ENCODE measurements at places on chromosomes 4 and X.

DNA sequence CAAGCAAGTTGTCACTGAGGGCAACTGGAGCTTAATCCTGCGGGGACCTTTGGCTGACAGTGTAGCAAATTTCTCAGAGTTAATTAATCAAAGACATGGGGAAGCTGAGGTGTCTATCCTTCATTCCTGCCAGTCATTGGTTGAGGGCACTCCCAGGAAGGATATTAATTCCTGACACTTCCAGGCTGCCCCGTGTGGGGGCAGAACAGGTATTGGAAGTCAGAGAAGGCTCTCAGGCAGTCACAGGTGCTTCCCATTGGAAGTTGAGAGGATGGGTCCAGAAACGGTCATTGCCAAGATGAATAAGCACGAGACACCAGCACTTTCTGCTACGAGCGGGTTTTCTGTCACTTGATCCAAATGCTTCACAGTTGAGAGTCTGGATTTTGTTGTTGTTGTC lies 29.1 kb upstream of the CD38 start:
- DNase-seq = no peak

DNA sequence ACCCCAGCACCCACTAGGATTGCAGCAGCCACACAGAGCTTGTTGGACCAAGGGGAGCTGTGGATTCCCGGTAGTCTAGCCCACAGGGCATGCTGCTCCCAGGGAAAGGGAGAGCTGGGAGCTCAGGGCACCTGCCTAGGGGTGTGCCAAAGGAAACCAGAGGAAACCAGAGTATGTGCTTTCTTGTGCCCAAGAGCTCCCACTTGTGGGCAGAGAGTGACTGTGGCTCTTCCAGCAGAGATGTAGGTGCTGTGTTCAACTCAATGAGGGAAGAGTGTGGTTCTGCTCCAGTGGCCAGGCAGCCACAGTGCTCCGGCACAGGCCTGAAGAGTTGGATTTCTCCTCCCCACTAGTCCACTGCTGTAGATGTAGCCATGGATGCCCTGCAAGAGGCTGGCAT lies 1050.0 kb upstream of the INTU start:
- DNase-seq = no peak

DNA sequence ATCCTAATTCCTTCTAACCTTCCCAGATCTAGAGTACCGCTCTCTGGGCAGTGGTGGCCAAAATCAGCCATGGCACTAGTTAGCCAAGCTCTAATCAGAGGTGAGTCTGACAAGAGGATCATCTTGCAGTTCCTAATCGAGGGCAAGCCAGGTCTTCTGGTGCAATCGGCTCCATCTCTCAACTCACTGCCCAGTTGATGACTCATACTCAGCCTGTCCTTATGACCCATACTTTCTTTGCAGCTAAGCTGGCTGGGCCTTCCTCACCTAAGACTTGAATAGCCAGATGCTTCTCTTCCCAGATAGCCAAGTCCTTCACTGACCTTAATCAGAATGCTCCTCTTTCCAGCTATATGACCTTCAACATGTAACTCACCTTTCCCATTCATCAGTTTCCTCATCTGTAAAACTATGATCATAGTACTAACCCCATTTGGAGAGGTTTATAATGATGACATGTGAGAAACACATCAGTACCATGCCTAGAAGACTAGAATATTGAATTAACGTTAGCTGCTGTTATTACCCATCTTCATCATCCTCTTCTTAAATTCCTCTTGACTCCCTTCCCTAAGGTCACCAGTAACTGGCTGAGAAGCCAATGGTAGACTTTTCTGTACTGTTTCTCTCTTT lies 57.1 kb downstream of the RELL1 start:
- no peak for DNase-seq

DNA sequence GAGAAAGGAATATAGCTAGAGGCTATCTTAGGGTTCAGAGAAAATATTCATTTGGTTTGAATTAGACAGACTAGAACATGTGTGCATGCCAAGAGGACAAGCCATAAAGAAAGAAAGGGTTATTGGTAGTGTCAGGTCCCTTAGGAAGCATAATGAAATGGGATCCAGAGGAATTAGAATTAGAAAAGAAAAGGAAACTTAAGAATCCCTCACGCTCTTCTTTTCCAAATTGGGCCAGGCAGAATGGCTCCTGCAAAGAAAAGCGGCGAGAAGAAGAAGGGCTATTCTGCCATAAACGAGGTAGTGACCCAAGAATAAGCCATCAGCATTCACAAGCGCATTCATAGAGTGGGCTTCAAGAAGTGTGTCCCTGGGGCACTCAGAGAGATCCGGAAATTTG lies 4.9 kb upstream of the ABCG2 start:
- DNase-seq = no peak

DNA sequence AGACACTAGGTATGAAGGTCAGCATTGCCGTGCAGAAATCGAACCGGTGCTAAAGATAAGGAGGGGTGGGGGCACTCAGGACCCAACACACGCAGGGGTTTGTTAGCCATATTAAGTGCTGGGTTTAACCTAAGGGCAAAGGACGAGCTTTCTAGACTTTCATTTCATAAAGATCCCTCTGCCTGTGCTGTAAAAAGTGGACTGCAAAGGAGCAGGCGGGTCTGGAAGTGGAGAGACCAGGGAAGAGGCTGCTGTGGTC lies 1.3 kb downstream of the CASP3 start:
- DNase-seq = no peak

GRCh38 chrX:131477498-131477897 lies 66.4 kb upstream of the OR13H1 start:
- DNase-seq = no peak

GRCh38 chr4:113561092-113561491 lies 200.4 kb downstream of the CAMK2D start:
- no peak for DNase-seq

DNA sequence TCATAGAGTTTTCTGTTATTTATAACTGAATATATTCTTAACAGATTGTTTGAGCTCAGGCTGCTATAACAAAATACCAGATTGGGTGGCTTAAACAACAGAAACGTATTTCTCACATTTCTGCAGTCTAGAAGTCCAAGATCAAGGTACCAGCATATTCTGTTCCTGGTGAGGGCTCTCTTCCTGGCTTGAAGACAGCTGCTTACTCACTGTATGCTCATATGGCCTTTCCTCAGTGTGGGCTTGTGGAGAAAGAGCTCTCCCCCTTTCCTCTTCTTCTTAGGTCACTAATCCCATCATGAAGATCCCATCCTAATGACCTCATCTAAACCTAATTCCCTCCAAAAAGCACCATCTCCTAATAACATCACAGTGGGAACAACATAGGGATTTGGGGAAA lies 117.8 kb downstream of the RASGEF1B start:
- no peak for DNase-seq

- no peak for DNase-seq
Measured at GRCh38 chrX:40145923-40146261, 48.1 kb upstream of the BCOR start.

DNA sequence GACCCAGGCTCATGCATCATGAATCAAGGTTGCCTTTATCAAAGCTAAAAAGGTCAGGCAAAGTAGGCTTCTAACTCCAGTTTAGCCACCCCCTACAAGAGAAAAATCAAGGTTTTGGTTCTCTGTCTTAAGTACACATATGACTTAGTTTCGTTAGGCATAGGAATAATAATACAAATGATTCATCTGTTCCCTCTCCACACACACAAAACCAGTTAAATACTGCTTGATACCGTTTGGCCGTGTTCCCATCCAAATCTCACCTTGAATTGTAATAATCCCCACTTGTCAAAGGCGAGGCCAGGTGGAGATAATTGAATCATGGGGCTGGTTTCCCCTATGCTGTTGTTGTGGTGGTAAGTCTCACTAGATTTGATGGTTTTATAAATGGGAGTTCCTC lies 226.2 kb downstream of the HS6ST2 start:
- DNase-seq = no peak

All from fibroblast of skin of left biceps (primary cell).